RWPE1 (cell line): ENCODE measurements at places on chromosomes 11 and 22.

DNA sequence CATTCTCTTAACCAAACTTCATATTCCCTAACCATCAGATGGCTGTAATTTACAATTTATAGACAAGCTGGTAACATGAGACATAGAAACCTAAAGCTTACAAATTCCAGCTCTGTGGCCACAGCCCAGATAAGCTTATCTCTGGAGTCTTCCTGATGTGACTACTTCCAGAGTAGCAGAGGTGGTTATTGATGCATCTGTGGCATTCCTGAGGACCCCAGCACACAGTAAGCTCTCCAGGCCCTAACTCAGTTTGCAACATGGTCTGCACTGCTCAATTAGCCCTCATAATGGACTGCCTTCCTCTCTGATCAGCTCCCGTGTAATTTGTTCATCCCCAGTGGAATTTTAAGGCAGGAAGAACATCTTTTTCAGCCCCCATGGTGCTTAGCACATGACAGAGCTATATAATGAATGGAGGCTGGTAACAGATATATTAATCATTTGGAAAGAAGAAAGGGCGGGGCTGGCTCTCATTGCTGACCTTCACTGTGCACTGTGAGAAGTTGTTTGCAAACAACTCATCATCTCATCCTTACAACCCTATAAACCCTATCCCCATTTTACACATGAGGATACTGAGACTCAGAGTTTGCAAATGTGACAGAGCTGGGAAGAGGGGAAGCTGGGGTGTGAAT, 30.1 kb upstream of the KCNJ11 start:
- DNase-seq = no peak

- no peak for DNase-seq
These were observed 285.0 kb downstream of the TTC28 start for GRCh38 chr22:28394513-28395110.

DNA sequence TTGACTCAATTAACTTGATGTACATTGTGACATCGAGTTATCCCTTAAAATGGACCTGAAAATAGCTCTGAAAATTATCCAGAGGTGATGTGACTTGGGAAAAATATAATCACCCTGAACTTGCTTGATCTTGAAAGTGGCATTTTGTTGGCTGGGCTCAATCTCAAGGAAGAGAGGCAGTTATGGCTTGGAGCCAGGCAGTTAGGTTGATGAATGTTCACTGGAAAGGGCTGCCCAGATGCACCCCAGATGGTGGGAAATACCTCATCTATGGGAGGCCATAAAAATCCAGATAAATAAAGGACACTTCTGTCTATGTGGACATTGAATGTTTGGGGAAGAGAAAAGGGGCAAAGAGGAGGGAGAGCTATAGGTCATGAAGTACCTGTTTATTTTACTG, 55.7 kb upstream of the OR5AN1 start:
- no peak for DNase-seq

GRCh38 chr11:107741044-107741823, 29.4 kb upstream of the SLN start:
- no peak for DNase-seq

DNA sequence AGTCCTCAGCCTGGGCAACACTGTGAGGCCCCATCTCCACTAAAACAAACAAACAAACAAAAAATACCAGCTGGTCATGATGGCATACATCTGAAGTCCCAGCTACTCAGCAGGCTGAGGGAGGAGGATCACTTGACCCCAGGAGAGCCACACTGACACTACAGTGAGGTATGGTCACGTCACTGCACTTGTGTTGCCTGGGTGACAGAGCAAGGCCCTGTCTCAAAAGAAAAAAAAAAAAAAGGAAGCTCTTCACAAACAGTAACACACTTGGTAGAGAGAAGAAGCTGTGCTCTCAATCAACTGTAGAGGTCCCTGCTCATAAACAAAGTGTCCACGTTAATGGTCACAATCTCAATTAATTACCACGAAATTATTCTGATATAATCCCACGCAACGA, 401.6 kb upstream of the CCDC90B start:
- no peak for DNase-seq

DNA sequence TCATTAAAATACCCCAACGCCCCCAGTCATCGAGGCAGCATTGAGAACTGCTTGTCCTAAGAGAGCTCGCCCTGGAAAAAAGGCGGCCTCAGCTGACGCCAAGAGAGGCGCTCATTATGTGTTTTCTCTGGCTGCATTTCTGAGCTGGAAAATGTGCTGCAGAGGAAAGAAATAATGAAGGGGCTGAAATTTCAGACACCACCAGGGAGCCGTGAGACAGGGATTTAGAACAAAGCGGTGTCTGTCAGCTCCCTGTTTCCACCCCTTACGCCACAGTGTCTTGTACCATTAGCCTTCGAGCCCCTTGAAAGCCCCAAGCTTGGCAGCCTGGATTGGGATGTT, 14.4 kb downstream of the USH1C start:
- DNase-seq = no peak

GRCh38 chr22:39685336-39686177, 115.0 kb downstream of the CACNA1I start:
- no peak for DNase-seq

- DNase-seq = no peak
These were observed 132.7 kb upstream of the CADM1 start for GRCh38 chr11:115636753-115637527.

GRCh38 chr11:114308689-114309089, 12.5 kb downstream of the NNMT start:
- DNase-seq = no peak

DNA sequence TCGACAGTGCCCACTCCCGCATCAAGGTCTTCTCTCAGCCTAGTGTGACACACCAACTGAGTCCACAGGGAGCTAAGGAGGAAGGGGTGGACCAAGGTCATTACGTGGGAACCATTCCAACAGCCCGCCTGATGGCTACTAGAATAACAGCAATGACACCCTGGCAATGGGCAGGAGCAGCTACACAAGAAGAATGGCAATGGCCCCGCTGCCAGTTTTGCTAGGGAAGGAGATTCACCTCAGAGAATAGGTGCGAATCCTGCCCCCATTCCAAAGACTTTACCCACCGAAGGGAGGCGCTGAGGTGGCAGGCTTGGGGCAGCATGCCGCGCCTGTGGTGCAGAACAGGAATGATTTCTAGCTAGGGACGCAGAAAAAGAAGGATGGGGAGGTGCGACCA, 9.1 kb downstream of the WT1 start:
- no peak for DNase-seq

- DNase-seq = no peak
These were observed 71.3 kb upstream of the FSHB start for GRCh38 chr11:30159546-30159945.

GRCh38 chr11:1852877-1853276, at the start of gene LSP1:
Gene LSP1, plus strand, starts transcription at chr11:1853084. Its CDS starts 61 bp downstream, at chr11:1853145.
- DNase-seq = no peak

DNA sequence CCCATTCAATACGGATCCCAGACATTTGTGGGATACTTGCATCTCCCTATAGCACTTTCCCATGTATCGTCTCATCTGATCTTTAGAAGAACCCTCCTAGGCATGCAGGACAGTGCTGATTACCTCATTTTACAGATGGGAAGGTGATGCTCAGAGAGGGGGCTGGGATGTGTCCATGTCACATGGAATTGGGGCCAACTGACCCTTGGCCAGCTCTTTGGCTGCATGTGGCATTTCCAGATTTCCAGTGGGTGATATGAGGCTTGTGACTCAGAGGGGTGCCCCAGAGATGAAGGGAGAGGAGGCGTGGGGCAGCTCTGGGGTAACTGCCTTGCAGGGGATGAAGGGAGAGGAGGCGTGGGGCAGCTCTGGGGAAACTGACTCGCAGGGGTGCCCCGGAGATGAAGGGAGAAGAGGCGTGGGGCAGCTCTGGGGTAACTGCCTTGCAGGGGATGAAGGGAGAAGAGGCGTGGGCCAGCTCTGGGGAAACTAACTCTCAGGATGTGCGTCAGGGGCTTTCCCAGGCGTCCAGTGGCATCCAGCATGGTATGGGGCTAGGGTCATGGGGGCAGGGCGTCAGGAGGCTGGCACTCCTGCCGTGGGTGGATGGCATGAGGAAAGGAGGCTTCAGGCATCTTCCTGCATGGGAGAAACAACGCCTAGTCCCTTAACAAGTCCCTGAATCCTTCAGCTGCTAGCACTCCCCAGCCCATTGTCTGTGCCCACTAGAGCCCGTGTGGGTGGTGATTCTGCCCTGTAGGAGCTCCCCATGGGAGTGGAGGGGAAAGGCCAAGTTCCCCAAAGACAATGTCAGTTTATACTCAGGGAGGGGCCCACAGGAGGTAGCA, 11.9 kb upstream of the CERK start:
- no peak for DNase-seq

- no peak for DNase-seq
These were observed 113.6 kb downstream of the KCNQ1OT1 start for GRCh38 chr11:2586087-2586792.

DNA sequence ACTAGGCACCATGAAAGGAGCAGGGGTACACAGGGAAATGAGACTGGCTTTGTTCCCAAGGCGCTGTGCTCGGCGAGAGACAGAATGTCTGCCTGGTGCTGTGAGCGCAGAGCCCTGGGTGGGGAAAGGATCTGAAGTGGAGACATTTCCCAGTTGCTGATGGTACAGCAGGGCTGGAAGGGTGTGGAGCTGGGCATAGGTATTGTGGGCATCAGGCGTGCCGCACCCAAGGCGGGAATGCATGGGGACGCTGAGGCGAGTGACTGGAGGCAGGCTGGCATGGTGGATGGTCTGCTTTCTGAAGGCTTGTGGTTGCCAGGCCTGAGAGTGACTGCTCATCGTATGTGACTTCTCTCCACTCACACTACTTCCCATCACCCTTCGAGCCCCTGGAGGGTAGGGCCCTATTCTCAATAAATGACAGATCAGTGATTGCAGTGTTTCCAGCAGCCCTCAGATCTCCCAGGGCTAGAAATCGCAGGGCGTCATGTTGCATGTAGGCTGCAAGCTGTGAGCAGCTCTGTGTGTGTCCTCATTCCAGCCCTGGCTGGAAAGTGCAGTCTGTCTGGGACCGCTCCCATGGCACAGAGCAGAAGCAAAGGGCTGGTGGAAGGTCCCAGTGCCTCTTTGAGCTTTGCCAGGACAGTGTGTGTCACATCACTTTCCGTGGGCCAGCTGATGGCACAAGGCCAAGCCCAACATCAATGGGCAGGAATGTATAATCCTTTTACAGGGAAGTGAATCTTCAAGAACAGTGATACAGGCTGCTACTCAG, 67.7 kb downstream of the TBC1D22A start:
- DNase-seq = peak; percentile 25

DNA sequence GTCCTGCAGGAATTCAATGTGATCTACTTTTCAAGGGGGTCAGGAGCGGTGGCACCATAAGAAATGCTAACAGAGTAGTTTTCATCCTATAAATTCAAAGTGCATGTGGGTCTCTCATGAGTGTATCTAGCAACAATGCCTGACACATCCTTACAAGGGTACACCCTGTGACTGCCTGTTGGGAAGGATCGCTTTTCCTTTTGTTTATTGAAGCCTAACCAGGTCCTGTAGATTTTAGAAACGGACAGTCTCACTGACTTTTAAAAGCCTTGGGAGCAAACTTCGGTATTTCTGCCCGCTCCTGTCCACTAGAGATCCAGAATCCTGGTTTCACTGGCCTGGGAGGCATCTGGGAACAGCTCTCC, 102.4 kb downstream of the MICAL2 start:
- DNase-seq = no peak

- no peak for DNase-seq
These were observed 116.0 kb downstream of the RBFOX2 start for GRCh38 chr22:35912658-35913057.

GRCh38 chr11:120925944-120926343, 98.0 kb upstream of the TBCEL start:
- DNase-seq = no peak

DNA sequence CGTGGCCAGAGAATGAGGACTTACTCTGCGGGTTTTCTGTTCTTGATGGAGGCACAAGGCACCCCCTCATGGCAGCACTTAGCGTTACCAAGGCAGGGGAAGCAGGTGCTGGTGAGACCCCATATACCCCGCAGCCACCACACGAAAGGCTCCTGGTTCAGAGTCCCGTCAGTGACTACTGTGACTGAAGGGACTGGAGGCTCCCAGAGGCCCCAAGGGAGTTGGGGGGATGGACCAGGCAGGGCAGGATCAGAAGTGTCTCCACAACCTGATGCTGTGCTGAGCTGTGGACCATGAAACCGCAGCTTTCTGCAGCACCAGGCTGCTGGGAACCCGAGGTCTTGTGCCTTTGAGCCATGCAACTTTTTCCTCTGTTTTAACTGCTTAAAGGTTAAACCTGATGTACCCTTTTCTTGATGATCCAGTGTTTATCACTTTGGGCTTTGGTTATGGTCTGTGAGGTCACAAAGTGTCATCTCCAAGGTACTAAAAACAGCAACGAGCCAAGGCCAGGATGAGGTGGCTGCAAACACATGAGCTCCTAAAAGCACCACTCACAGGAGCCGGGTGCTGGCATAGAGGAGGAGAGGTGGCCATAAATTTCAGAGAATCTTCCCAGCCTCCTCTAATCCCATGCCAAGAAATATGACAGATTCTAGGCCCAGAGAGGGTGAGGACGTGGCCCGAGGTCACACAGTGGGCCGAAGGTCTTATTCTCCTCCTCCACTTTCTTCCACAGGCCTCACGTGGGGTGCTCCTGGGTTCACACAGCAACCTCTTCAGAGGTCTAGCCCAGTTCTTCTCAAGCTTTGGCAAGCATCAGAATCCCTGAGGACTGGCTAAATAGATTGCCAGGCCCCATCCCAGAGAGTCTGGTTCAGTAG, 4.2 kb upstream of the LRRC32 start:
- DNase-seq = no peak

GRCh38 chr11:57418131-57418530, 8.8 kb downstream of the SLC43A3 start:
- DNase-seq = no peak

DNA sequence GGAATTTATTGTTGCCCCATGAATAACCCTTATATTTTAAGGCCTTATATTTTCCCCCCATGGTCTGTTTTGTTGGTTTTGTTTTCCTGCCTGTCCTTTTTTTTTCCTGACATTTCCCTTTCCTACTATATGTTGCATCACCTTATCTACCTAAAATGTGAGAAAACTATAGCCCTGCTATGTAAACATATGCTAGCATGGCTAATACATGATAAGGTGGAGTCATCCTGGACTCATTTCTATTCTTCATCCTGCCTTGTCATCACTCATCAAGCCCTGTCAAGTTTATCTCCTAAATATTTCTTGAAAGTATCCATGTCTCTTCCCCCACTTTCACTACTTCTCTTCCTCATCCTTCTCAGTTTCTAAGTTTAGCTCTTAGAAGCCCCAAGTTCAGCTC, 2168.8 kb upstream of the RAG2 start:
- no peak for DNase-seq

DNA sequence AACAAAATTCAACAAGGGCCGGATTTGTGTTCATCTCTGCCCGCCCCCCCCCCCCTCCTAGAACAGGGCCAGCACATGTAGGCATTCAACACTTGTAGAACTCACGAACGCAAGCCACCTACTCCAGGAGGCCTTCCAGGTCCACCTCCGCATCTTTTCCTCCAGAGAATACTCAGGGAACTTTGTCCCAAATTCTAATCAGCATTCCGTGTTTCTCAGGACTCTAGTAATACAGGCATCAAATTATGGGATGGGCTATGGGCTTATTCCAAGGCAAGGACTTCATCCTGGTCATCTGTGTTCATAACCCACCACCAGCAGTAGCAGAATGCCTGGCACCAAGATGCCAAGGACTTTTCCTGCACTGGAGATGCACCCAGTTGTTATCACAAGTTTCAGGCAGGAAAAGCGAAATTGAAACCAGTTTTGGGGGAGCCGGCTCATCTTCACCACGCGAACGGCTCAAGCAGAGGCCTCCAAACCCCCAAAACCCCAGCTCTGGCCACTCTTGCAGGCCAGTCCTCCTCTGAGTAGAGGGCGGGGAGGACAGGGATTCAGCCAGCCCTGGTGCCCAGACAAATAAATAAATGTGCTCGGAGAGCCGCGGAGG, 462 bp downstream of the UBE2L6 start:
- peak; percentile 34 for DNase-seq

GRCh38 chr11:27388869-27389268, 25.9 kb upstream of the CCDC34 start:
- DNase-seq = no peak
